Spinal cord (tissue), 10 donors: ENCODE measurements at places on chromosomes 6 and 20. TPM values are rescaled to one million over a fixed set of nuclear protein-coding genes. Genes with fewer than 3 reads are reported as not detected.

The SLC17A3 gene
- not detected for total RNA-seq

The EEF1A2 gene
- total RNA-seq, result 79.9 TPM

The RNF182 gene
- 25.6 TPM for total RNA-seq

The GMDS gene
- total RNA-seq, result 87.4 TPM

The EFCAB8 gene
- 0.22 TPM for total RNA-seq

- H3K4me1 ChIP-seq, result peaks cover 12% of the 10 kb centered on the region
- H3K4me3 ChIP-seq, result no peak overlapping the region
- H3K27ac ChIP-seq, result no peak overlapping the region
Measured at GRCh38 chr6:15398633-15399275, 152.9 kb downstream of the JARID2 start.

DNA sequence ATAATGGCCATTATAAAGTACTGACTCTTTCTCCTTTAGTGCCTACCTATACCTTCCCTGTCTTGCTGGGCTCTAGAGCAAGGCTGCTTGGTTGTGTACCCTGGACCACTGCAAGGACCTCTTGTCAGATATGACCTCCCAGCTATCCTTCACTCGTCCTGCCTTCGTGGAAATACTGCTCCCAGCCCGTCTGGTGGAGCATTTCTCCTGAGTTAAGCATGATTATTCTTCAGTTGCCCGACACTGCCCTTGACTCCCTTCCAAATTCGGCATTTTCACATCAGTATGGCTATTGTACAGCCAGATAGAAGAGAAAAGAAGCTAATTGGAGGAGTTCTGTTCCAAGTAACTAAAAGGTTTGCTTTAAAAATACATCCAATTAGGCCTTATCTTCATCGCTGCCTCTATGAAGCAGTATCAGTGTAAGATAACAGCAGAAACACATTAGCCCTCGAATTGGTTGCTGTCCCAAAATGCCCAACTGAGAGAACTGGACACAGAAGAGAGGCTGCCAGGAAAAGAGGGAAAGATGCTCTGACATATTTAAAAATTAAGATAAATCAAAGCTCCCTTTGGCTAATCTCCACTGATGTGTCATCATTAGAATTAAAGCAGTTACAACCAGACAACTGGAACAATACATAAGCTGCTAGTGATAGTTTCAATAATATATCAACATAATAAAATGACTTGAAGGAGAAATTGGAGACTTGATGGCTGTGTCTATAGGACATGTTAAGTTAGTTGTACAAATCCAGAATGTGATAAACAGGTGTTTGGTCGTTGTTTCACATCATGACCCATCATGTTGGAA, 54.4 kb downstream of the OPRM1 start:
- no peak overlapping the region for H3K4me3 ChIP-seq
- no peak overlapping the region for H3K27ac ChIP-seq
- H3K4me1 ChIP-seq, result no peaks in the 10 kb centered on the region
- no peak for DNase-seq

- peaks cover 8% of the 10 kb centered on the region for H3K4me1 ChIP-seq
- H3K36me3 ChIP-seq, result no peaks in the 10 kb centered on the region
- no peak for DNase-seq
- no peak overlapping the region for H3K4me3 ChIP-seq
- H3K27me3 ChIP-seq, result peaks cover 22% of the 10 kb centered on the region
Measured at GRCh38 chr6:105177556-105177955, 2.3 kb downstream of the POPDC3 start.

DNA sequence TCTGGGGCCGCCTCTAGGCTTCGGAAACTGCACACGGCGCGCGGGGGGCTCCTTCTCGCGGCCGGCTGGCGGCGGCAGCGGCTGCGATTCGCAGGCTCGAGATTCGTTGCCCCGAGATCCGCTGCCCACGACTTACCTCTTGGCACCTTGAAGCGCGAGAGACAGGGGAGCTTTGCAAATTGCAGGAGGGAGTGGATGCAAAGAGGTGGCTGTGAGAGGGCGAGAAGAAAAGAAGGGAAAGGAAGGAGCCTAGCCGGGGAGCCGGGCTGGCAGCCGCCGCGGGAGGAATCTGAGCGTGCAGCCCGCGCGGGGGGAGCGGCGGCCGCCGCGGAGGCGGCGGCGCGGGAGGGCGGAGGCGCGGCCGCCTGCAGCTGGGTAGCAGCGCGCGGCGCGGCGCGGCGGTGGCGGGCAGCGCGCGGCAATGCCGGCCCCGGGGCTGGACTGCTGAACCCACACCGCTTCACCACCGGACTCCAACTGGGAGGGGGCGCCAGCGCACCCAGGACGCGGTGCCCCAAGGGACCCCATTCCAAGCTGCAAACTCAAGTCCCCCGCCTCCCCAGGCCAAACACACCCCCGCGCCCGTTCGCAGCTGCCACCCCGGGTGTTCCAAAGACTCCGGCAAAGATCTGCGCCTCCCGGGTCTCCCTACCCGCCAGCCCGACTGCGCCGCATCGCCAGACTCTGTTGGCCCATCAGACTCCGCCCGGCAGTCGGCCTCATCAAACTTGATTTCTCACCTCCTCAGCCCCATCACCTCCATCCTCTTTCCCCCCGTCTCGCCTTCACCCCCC, 44.2 kb upstream of the SUPT3H start:
- peaks cover 46% of the 10 kb centered on the region for H3K4me1 ChIP-seq
- no peaks in the 10 kb centered on the region for H3K36me3 ChIP-seq
- H3K27me3 ChIP-seq, result peaks cover 80% of the 10 kb centered on the region
- no peak overlapping the region for H3K27ac ChIP-seq

GRCh38 chr6:133501675-133502270, 260.6 kb downstream of the EYA4 start:
- no peak overlapping the region for H3K4me3 ChIP-seq
- H3K27me3 ChIP-seq, result no peaks in the 10 kb centered on the region
- H3K36me3 ChIP-seq, result no peaks in the 10 kb centered on the region
- no peak for DNase-seq
- H3K27ac ChIP-seq, result no peak overlapping the region
- no peaks in the 10 kb centered on the region for H3K4me1 ChIP-seq

DNA sequence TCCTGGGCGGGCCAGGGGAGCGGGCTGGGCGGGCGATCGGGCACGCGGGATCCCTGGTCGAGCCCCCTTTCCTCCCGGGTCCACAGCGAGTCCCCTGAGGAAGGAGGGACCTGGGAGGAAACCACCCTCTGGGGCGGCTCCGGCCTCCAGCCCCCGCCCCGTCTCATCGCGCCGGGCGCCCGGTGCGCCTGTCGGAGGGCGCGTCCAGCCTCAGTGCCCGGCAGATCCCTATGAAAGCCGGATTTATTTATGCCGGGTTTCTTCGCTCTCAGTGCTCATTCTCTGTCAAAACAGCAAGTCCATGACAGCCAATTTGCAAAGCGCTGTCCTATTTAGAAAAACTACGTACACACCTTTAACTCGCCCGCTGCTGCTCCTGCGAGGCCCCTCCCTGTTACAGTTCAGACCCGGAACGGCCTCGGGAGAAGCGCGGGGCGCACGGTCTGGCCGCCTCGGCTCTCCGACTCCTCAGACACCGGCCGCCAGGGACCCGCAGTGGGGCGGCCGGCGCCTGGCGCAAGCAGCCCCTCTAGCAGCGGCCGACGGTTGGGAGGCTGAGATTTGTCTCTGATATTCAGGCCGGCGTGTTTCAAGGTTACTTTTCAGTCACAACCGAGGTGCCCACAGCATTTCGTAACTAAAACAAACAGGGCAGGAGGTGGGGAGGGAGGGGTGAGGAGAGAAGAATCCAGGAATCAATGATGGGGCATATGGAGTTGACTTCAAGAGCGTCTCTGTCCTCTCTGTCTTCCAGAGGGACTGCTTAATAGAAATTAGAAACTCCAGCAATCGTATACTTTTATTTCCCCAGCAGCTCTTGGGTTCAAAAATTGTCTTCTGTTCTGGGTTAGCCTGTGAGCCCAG, 782 bp upstream of the FOXA2 start:
- DNase-seq, result no peak
- H3K4me1 ChIP-seq, result peaks cover 37% of the 10 kb centered on the region
- peaks cover 95% of the 10 kb centered on the region for H3K27me3 ChIP-seq
- no peak overlapping the region for H3K4me3 ChIP-seq

- no peak for DNase-seq
- no peaks in the 10 kb centered on the region for H3K4me1 ChIP-seq
- no peaks in the 10 kb centered on the region for H3K27me3 ChIP-seq
- H3K4me3 ChIP-seq, result no peak overlapping the region
- no peaks in the 10 kb centered on the region for H3K36me3 ChIP-seq
Measured at GRCh38 chr6:48280035-48280620, 169.1 kb upstream of the PTCHD4 start.

DNA sequence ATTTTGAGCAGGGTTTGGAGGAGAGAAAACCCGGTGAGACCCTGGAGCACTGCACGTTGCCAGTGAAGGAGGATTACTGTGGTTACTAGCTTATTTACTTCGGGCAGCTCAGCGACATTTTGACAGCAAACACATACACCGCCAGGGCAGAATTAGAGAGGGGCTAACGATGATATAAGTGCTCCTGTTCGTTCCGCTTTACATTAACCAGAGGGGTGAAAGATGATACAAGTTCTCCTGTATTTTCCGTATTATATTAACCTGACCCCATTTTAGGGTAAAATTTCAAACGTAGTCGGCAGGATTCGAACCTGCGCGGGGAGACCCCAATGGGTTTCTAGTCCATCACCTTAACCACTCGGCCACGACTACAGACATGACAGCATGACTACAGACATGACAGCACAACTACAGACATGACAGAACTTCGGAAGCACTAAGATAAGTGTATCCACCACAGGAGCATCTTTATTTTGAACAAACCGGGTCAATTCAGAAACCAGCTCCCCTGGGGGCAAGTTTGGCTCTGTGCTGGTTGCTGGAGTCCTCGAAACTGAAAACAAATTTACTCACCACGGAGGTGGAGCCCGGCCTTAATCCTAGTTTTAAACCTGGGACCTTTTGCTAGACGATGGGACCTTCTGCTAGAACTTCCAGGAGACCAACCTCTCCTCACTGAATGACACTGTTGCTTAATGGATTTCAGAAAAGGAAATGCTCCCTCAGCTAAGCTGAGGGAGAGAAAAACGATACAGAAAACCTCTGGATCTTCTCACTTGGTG, 80.4 kb upstream of the ZNF184 start:
- no peak overlapping the region for H3K4me3 ChIP-seq
- H3K36me3 ChIP-seq, result no peaks in the 10 kb centered on the region
- H3K27ac ChIP-seq, result no peak overlapping the region
- peaks cover 2% of the 10 kb centered on the region for H3K4me1 ChIP-seq

DNA sequence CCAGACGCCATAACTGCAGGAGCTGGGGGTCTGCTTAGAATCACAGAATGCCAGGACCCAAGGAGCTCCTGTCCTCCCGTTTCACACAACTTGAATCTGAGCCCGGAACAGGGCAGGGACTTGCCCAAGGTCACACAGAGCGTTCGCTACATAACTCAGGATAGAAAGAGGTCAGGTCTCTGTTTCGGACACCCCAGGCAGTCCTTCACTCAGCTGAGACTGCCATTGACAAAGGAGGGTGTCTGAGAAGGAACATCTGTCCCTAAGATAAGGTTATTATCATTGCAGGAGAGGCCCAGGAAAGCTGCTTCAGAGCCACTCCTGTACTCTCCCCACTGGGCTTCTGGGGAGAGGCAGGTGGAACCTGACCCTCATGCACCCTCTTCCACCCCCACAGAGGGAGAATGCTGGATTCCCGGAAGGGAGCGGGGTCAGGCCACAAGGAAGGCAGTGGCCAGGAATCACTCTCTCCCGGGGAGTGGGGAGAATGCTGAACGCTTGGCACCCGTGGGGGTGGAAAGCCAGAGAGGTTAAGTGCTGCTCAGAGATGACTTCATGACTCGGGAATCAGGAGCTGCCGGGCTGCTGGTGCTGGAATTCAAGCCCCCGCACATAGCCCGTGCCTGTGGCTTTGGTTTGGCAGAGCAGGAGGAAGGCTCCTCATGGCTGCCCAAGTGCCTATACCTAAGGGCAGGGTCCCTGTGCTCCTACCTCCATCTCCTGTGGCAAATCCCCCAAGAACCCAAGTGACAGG, 10.7 kb downstream of the SDC4 start:
- peaks cover 24% of the 10 kb centered on the region for H3K4me1 ChIP-seq
- peak overlapping the region; percentile 52 for H3K27ac ChIP-seq
- no peaks in the 10 kb centered on the region for H3K27me3 ChIP-seq
- no peak overlapping the region for H3K4me3 ChIP-seq

DNA sequence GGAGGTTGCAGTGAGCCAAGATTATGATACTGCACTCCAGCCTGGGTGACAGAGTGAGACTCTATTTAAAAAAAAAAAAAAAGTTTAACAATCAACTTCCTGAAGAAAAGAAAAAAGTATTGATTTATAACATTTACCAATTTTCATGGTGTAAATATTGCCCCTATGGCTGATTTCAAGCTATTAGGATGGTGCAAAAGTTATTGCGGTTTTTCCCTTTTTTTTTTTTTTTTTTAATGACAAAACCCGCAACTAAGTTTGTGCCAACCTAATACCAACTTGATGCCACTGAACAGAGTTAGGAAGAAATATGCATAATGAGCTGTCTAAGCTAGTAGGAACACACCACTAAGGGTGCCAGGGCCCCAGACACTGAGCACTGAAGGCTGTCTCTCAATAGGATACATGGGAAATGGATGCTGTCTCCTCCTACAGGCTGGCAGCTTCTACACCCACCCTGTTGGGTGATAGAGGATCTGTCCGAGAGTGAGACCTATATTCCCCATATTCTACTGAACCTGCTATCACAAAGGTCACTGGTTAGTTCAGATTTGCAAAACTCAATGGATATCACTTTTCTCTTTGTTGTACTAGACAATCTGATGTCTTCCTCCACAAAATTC, 6.5 kb upstream of the PERP start:
- no peak overlapping the region for H3K4me3 ChIP-seq
- H3K4me1 ChIP-seq, result no peaks in the 10 kb centered on the region
- H3K36me3 ChIP-seq, result no peaks in the 10 kb centered on the region
- no peaks in the 10 kb centered on the region for H3K27me3 ChIP-seq
- no peak overlapping the region for H3K27ac ChIP-seq

DNA sequence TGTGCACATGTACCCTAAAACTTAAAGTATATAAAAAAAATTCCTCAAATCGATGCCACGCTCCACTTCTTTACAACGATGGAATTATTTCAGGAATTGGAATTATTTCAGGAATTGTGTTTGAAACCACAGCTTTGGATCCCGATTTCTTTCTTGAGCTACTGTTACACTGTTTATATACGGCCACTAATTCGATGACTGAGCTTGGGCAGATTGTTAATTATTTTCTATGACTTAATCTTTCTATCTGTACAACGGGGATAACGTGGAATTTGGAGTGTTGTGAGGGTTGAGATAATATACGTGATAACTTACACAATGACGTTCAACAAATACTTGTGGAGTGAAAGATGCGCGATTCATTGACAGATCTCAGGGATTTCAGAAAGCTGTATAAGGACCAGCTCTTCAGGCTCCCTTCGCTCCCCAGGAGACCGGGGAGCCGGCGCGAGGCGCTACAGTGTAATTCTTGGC, 171.3 kb downstream of the SLC16A10 start:
- H3K27ac ChIP-seq, result peak overlapping the region; percentile 94
- no peak for DNase-seq
- H3K36me3 ChIP-seq, result peaks cover 3% of the 10 kb centered on the region
- peak overlapping the region; percentile 96 for H3K4me3 ChIP-seq
- H3K4me1 ChIP-seq, result peaks cover 19% of the 10 kb centered on the region
- peaks cover 14% of the 10 kb centered on the region for H3K27me3 ChIP-seq

- H3K4me1 ChIP-seq, result no peaks in the 10 kb centered on the region
- H3K4me3 ChIP-seq, result no peak overlapping the region
- H3K36me3 ChIP-seq, result no peaks in the 10 kb centered on the region
- no peak for DNase-seq
- H3K27me3 ChIP-seq, result no peaks in the 10 kb centered on the region
Measured at GRCh38 chr6:7960848-7961247, 50.3 kb upstream of the TXNDC5 start.
